Muscle of leg (tissue), 16 donors: ENCODE measurements at places on chromosomes 1 and 21.

- DNase-seq, result no peak
Measured at GRCh38 chr1:29329022-29329775, 92.9 kb downstream of the PTPRU start.

- DNase-seq, result peak; percentile 56
Measured at GRCh38 chr1:9129266-9130041, 552 bp upstream of the GPR157 start.

DNA sequence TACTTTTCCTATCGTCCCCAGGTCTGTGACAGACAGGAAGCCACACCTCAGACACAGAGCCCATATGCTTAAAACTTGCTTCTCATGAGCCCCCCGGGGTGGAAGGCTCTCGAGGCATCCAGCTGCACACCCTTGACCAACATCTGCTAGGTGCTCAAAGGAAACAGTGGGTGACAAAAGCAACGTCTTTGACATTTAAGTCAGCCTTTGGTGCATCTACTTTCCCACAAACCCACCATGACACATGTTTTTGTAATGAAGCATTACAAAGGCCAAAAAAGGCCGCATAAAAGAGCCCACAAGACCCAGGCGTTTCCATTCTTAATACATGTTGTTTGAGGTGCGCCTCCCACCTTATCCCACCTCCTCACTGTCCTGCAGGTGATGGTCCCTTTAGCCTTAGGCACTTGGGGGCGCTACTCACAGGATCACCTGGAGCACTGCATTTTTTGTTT lies 11.8 kb upstream of the FASLG start:
- DNase-seq, result no peak

DNA sequence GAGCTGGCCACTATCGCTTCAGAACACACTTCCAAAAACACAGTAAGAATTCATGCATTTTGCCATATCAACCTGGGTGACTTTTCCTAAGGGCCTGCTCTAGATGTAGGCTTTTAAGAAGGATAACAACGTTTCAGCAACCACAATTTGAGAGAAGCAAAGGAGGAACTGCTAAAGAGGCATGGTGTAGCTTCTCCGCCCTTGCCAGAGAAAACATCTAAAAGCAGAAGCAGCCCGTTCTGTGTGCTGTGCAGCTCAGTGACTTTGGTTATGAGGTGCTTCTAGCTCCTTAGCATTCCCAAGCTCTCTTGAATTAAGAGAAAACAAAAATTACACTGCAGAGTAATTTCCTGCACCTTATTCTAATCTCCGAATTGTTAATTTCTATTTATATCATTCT lies 2.7 kb downstream of the PER3 start:
- no peak for DNase-seq

GRCh38 chr1:26158908-26159742 lies at the start of gene FAM110D:
FAM110D (plus strand) TSS chr1:26159079; CDS start chr1:26161292, 2,213 bp downstream.
- peak; percentile 33 for DNase-seq

- no peak for DNase-seq
Measured at GRCh38 chr1:215608646-215609045, 41.5 kb downstream of the KCTD3 start.

DNA sequence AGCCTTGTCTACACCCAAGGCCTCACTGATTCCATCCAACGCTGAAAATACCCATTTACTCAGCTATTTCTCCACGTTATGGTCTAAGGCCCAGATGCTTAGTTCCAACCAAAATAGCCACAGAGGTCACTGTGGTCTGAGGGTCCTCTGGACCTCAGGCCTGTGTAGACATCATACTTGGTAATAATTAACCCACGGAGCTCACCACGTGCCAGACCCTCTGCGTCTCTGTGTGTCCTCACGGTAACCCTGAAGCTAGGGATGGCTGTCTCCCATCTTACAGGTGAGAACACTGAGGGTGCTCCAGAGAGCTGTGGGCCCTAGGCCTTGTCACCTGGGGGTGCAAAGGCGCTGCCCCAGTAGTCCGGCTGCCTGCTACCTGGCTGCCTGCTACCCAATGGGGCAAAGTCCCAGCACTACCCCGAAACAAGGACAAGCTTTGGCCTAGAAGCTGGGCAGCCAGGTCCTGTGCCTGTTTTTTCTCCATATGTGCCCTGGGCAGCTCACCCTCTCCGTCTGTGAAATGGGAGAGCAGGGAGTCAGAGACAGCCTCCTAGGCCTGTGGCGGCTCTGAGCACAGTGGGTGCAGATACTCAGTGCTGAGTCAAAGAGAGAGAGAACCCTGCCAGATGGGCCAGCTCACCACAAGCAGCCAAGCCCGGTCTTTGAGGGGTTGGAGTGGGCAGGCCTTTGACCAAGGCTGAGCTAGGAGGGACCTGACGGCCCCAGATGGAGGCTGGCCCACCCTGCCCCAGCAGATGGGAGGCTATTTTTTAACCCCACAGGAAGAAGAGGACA lies 17.0 kb upstream of the RUNX3 start:
- DNase-seq, result no peak

- DNase-seq, result no peak
Measured at GRCh38 chr1:66143651-66144050, 351.0 kb downstream of the PDE4B start.

DNA sequence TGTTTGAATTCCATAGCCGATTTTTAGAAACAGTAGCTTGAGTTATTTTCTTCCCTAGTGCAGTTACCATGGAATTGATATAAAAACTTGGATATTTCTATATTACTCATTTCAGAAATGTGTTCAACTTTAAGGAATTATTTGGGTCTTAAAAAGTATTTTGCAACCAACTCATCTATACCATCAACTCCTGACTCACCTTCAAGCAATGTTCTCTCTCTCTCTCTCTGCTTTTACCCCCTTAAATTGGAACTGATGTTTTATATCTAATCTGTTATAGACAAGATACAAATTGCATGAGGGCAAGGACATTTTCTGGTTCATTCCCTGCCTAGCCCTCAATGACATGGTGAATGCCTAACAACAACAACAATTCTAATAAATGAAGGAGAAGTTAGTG lies 214.7 kb upstream of the NRIP1 start:
- no peak for DNase-seq

DNA sequence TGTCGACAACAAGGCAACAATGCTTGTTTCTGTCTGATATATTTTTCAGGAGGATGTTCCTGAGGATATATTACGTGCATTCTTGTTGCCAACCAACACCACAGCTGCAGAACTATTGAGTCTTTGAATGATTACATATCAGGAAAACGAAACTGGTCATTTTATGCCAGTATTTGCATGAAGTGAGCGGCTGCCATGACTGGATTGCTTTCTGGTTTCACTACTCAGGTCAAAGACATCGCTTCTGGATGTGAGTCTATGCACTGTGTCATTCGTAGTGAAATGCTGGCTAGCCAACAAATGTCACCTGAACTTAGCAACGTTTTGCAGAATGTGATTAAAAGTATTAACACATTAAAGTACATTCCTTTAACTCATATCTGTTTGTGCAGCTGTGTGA lies 35.8 kb upstream of the OLFM3 start:
- DNase-seq, result no peak

GRCh38 chr1:160177667-160178066 lies 12.7 kb upstream of the CASQ1 start:
- no peak for DNase-seq

DNA sequence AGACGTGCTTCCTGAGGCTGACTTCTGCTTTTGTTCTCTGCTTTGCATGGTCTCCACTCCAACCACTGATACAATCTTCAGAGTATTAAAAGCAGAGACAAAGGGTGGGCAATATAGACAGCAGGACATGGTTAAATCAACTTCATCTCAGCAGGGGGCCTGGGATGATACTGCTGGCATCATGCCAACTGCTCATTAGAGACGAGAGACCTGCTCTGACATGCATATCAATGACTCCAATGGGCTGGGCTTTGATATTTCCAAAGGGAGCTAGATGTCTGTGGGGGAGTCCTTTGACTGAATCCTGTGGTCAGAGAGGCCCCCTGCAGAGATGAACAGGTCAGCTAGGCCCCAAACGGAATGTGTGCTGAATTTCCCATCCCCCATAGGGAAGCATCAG lies 106.6 kb downstream of the ACTL8 start:
- no peak for DNase-seq

GRCh38 chr1:214550013-214550856 lies 1.2 kb downstream of the PTPN14 start:
- DNase-seq, result peak; percentile 60

- no peak for DNase-seq
Measured at GRCh38 chr1:235851939-235852338, 14.8 kb downstream of the LYST start.

GRCh38 chr1:77342745-77343144 lies 60.9 kb downstream of the AK5 start:
- DNase-seq, result no peak

- DNase-seq, result no peak
Measured at GRCh38 chr1:177620636-177621190, 349.1 kb downstream of the SEC16B start.
